ENCODE measurements at places on chromosomes 5 and 9.
A peak's percentile ranks its signal among the peaks of the same experiment; 100 is the strongest.

DNA sequence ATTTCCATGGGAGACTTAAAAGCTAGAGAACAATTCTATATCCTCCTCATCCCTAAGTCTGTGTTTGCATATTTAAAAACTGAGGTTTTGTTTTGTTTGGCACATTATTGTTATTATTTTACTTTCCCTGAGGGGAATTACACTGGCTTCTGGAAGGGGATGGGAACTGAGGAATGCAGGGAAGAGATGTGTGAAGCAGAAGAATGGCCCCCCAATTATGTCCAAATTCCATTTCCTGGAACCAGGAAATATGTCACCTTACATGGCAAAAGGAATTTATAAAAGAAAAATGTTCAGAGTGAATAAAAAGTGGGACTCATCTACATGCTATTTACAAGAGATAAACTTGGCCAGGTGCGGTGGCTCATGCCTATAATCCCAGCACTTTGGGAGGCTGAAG lies 129.8 kb downstream of the MARCHF11 start:
- DNase-seq = no peak

DNA sequence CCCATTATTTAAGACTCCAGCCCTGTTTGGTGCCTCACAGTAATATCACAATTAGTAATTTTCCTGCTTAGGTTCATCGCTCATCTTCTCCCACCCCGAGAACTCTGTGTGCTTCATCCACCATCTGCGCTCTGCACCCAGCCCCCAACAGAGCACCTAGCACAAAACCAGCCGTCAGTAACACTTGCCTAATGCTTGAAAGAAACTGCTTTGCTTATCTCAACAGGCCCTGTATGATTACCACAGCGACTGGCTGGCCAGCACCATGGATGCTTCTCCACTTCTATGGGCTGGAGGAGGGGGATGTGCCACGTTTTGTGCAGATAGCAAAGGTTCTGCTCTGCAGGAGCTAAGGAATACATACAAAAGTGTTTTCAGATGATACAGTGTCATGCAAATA lies 166.8 kb downstream of the SPOCK1 start:
- DNase-seq = no peak

DNA sequence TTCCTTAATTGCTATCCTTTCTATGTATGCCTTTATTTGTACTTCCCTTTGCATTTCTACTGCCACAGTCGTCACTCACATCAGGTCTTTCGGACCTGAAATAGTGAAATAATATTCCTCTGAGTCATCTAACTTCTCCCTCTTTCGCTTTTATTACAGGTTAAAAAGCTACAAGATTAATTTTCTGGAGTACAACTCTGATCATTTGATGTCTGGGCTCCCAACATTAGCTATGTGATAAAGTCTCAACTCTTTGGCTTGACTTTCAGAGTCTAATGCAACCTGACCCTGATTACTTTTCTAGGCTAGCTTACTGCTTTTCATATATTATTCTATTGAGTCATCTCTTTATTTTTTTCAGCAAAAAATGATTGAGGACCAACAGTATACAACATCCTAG lies 638.8 kb upstream of the WWC1 start:
- no peak for DNase-seq

DNA sequence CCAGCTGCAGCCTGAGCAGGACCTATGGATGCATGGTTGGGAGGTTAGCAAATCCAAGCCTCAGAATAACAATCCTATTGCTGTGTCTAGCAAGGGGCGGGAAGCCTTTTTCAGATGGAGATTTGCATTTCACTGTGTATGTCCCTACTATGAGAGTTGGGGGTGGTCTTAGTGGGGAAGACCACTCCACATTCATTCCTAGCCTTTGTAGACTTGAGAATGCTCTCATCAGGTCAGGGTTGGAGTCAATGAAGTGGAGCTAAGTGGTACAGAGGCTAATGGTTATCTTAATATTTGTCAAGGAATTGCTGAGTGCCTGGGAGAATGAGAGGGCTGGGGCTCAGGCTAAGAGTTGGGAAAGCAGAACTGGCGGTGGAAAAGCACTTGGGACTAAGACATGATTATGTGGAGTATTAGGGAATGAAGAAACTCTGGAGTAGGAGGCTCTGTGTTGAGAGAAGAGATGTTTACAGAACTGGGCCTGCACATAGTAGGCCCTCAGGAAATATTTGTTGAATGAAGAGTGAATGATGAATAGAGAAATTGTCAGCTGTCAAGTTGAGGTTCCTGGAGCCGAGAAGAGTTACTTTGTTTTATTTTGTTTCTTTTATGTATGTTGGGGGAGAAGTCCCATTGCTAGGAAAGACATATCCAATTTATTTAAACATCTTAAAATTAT lies 175.5 kb upstream of the SPRY4 start:
- DNase-seq = no peak

- DNase-seq = no peak
Measured at GRCh38 chr9:69071059-69071458, 35.5 kb downstream of the FXN start.

DNA sequence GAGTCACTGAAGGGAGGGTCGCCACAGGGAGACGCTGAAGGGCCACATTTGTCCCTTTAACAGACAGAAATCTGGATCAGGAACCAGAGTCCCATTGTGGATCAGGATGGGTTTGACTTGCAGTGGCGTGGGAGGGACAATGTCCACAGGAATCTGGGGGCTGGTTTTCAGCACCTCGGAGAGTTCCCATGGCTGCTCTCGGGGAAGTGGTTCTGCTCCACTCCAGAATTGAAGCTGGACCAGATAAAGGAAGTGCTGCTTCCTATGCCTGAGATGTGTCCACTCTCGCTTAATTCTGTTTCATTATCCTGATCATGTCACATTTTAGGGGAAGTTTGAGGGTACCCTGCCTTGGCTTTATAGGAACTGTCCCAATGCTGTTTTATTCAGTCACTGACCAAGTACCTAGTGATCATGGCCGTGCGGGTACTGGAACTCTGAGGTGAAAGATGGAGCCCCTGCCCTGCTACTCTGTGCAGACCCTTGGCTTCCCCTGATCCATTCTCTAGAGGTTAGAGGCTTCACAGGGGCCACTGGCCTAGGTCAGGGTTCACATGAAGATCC lies 28.7 kb downstream of the ENHO start:
- DNase-seq = peak; percentile 53

DNA sequence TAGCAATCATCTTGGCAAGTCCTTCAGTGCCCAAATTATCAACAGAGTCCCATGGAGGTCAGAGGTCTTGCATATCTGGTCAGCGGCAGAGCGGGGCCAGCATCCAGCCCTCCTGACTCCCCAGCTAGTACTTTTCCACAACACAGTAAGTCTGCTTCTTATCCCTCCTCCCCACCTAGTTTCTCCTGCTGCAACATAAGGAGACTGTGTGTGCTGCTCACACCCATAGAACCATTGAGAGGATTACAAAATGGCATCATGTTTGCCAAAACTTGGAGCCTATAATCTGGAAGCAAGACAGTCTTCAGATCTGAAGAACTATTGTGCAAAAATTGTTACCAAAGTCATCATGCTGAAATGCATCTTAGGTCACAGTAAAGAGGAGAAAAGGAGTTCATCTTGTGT lies 125.8 kb upstream of the ZNF366 start:
- no peak for DNase-seq

DNA sequence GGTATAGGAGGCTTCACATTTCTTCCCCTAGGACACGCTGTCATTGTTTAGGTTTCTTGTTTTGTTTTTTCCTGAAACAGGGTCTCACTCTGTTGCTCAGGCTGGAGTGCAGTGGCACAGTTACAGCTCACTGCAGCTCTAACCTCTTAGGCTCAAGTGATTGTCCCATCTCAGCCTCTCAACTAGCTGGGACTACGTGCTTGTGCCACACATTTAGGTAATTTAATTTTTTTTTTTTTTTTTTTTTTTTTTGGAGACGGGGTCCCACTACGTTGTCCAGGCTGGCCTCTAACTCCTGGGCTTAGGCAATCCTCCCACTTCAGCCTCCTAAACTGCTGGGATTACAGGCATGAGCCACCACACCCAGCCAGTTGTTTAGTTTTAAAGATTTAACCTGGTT lies 66.2 kb downstream of the EXOSC2 start:
- no peak for DNase-seq

DNA sequence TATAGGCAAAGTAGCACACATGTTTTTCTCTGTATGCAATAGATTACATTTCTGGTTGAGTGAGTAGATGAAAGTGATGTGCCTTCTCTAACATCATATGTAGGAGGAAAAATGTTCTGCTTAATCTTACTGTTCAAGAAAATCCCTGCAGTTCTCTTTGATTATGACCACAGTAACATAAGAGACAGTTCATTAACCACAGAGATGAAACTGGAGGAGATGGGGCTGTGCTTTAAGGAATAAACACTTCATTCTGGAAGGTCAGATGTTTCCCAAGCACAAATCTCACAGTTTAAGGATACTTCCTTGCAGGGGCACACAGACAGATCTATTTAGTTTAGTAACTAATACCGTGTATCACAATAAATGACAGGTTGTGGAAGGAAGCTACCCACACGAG lies 150.2 kb downstream of the SEMA5A start:
- no peak for DNase-seq

DNA sequence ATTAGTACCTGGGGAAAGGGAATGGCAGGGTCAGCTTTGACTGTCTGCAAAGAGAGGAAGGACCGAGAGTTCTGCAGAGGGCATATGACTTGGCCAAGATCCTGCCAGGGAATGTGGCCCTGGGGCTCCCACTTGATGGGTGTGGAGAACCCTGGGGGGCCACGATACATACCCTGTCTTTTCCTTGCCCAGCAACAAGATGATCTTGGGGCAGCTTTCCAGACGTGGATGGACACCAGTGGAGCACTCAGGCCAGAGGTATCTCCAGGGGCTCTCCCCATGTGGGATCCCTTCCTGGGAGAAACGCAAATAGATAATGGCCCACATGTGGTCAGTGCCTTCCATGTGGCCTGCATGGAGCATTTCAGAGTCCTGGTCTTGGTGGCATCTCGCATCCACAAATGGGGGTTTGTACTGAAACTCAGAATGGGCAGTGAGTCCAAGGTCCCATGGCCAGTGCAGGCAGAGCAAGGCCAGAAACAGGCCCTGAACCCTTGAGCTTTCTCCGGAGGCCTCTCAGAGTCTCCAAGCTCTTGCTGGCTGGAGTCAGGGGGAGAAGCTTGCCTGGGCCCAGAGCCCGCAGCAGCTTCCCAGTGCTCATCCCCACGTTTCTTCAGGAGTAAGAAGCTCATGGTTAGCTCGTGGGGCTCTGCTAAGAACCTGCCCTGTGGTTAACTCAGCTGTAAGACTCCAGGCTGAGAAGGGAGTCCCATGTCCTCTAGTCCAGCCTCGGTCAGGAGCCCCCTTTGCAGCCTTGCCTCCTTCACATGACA lies 18.3 kb upstream of the ORM1 start:
- DNase-seq = no peak

- no peak for DNase-seq
Measured at GRCh38 chr9:38048316-38048969, 20.6 kb downstream of the SHB start.

DNA sequence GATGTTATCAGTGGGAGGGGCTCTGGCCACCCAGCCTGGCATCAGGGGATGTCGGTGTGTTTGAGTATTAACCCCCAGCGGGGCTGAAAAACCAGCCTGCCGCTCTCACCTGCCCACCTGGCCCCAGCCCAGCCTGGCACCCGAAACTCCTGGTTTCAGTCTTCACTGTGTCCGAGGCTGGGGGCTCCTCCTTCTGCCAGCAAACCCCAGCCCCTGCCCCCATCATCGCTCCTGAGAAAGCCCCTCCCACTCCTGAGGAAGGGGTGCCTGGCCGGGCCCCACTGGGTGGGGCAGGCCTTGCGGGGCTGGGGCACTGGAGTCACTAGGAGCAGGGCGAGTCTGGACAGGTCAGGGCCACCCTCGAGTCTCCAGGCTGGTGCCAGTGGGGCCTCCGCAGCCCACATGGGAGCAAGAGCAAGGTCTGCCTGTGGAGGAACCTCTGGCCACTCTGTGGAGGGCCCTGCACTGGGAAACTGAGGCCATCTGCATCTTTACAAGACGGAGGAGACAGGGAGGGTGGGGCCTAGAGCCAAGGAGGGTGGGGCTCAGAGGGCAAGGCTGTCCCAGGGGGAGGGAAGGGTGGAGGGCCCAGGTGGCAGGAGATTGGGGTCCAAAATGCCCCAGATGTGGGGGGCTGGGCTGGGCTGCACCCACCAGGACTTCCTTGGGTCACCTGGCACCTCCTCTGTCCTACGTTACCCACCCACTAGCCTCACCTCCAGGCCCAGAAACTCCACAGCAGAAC lies 51.5 kb upstream of the NOTCH1 start:
- no peak for DNase-seq

DNA sequence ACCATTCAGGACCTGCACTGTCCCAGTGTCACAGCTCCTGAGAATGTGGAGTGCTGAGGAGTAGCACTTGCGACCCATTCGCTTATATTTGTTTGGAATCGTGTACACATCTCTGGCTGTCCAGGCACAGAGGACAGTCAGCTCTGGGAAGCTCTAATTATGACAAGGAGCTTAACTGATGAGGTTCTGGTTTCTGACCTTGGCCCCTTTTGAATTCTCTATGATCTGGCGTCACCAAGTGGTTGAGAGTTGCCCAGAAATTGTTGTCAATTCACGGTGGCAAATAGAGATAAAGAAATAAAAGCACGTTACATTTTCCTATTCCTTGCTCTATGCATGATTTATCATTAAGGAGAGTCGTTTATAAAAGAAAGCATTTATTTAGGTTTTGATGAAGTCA lies 34.9 kb upstream of the LECT2 start:
- DNase-seq = no peak

- DNase-seq = no peak
Measured at GRCh38 chr5:22683050-22683449, 170.1 kb downstream of the CDH12 start.

GRCh38 chr5:135203593-135204036 lies 169.6 kb upstream of the PITX1 start:
- no peak for DNase-seq

DNA sequence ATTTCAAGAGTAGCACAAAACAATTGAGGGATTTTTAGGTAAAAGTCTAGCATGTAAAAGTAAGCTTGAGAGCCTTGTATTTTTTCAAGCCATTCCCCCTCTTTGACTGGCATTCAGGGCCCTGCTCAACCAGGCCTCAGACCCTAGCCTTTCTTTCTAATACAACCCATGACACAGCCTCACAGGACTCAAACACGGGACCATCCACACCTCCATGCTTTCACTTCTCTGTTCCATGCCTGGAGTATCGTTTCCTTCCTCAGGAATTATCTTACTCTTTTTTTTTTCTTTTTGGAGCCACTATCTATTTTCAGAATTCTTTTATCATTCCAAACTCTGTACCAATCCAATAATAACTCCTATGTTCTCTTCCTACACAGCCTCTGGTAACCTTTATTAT lies 560.2 kb upstream of the CLINT1 start:
- DNase-seq = no peak

GRCh38 chr5:172664681-172665541 lies 23.8 kb downstream of the NEURL1B start:
- DNase-seq = no peak

DNA sequence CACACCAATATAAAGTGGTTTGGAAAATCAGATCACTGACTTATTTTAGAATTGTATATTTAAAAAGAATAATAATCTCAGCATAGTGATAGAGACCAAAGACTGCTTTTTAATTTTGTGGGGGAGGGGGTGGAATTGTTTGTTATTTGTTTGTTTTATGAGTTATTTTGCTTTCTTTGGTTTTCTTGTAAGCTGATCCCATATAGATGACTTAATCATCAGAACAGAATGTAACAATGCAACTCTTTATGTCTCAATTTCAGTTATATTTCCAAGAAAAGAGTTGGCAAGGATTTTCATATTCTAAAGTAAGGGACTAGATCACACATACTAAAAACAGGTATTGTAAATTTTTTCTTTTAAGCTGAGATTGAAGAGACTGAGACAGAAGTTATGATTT lies 984.9 kb downstream of the TLE4 start:
- no peak for DNase-seq
